ENCODE measurements at places on chromosomes 3 and 15.

DNA sequence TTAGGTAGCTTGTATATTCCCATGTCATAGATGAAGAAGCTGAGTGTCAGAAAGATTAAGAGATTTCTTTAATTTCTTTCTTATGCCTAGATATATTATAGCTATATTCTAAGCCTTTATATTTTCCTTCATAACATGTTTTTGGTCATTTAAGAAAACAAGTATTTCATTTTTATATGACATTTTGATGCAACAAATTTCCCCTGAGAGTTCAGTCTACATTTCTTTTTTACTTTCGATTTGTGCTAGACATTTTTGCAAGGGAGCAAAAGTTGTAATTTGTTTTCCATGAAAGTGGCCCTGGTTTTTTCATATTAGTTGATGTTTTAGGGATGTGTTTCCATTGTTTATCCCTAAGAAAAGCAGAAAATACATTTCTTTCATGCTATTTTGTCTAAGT lies 344.9 kb downstream of the NLGN1 start:
- no peak for DNase-seq

GRCh38 chr3:21618695-21619094 lies 132.3 kb downstream of the ZNF385D start:
- DNase-seq, result no peak

GRCh38 chr3:133441867-133442270 lies 42.0 kb downstream of the BFSP2 start:
- no peak for DNase-seq

GRCh38 chr15:62094388-62094787 lies 27.6 kb downstream of the C2CD4A start:
- no peak for DNase-seq

DNA sequence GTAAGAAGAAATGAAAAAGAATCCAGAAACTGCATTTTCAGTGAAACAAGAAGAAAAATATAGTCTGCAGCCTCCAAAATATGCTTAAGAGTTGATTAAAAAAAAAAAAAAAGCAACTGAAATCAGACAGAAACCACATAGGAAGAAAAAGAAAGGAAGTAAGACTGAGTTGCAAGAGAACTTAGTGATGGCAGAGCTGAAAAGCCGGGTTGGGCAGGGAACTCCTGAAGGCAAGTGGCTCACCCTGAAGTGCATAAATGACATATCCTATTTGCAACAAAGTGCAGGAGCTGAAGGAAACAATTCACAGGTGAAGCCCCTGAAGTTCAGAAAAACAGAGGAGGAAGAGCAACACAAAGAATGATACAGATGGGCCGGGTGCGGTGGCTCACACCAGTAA lies 108.8 kb upstream of the SLC25A36 start:
- DNase-seq, result no peak

- DNase-seq, result no peak
Measured at GRCh38 chr15:24957691-24958090, 2.9 kb downstream of the SNRPN start.

DNA sequence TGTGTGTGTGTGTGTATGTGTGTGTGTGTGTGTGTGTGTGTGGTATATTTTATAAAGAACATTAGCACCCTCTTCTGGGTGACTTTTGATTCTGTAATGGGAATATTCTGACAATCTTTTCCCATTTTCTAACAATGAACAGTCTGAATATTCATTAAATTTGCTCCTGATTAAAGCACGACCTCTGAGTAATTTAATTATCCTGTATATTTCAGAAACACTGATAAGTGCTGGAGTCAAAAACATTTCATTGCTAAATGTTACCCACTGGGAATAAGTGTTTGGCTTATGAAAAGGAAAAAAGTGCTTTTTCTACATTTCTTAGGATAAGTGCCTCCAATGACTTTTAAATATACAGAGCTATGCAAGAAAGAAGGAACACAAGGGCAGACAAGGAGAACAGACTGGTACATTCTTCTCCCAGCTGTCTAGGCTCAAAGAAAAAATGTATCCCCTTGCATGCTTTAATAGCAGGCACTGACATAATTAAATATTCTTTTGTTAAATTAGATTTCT lies 32.3 kb upstream of the SYNPR start:
- DNase-seq, result no peak

DNA sequence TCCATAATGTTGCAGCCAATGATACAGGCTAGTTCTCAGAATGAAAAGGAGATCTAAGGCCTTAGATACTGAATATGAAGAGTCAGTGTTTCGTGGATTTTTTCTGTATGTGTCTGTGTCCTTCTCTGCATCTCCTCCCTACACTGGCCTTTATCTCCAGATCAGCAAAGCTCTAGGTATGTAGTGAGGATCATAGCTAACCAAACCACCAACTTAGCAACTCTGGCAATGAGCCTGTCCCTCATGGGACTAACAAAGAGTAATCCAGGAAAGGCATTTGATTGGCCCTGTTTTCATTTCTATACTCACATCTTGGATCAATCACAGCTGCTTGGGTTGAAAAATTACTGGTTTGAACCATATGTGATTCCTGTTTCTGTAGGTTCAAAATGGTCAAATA lies 18.6 kb upstream of the CNTN3 start:
- DNase-seq, result no peak

DNA sequence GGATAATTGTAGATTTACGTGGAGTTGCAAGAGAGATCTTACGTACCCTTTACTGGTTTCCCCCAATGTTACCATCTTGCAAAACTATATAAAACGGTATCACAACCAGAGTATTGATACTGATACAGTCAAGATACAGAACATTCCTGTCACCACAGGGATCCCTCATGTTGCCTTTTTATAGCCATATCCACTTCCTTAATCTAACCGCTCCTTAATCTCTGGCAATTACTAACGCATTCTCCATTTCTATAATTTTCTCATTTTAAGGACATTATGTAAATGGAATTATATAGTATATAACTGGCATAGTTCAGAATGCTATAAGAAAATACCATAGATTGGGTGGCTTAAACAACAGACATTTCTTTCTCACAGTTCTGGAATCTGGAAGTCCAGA lies 61.1 kb downstream of the SEC22A start:
- DNase-seq, result no peak

GRCh38 chr3:171284308-171285075 lies 175.7 kb downstream of the TNIK start:
- DNase-seq, result no peak

DNA sequence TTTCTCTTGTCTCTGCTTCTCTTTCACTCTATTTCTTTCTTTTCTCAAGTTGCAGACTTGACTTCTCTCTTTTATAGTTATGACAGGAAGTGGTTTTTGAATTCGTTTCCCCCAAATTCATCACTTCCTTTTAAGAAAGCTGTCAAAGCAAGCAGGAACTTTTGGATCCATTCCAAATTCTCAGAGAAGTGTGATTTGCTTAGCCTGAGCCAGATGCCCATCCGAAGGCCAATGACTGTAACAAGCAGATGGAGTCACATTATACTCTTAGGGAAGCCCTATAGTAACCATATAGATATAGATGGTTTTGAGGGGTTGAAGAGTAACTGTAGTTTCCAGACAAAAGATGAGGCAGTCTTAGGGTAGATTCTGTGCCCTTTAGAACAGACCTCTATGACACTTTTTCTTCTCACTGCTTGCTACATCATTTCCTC lies 592.0 kb upstream of the KCNMB2 start:
- no peak for DNase-seq

DNA sequence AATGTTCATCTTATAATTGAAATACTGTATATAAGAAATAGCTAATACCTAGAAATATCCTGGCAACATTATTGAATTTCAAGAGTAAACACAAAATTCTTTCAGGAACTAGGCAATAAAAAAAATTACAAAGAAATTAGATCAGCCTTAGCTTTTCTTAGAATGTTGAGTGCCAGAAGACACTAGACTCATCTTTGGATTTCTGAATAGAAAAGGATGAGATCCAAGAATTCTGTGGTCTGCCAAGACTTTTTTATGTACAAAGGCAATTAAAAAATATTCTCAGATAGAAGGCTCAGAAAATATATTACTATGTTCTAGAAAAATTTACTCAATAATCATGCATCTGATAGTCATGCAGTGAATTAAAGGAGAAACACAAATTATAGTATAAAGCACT lies 294.5 kb upstream of the CDIN1 start:
- no peak for DNase-seq

DNA sequence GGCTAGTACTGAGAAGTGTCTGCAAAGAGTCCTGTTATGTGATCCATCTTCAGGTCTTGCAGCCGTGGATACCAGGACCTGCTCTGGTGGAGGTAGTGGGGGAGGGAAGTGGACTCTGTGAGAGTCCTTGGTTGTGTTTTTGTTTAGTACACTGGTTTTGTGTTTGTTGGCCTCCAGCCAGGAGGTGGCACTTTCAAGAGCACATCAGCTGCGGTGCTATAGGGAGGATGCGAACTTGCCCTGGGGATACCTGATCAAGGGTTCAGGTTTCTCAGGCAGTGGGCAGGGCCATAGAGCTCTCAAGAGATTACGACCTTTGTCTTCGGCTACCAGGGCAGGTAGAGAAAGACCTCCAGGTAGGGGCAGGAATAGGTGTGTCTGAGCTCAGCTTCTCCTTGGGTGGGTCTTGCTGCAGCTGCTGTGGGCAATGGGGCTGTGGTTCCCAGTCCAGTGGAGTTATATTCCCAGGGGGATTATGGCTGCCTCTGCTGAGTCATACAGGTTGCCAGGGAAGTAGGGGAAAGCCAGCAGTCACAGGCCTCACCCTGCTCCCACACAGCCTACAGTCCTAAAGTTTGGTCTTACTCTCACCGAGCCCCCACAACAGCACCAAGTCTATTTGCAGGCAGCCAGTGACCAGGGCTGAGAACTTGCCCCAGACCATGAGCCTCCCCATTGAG lies 132.8 kb upstream of the NPHP3 start:
- no peak for DNase-seq

DNA sequence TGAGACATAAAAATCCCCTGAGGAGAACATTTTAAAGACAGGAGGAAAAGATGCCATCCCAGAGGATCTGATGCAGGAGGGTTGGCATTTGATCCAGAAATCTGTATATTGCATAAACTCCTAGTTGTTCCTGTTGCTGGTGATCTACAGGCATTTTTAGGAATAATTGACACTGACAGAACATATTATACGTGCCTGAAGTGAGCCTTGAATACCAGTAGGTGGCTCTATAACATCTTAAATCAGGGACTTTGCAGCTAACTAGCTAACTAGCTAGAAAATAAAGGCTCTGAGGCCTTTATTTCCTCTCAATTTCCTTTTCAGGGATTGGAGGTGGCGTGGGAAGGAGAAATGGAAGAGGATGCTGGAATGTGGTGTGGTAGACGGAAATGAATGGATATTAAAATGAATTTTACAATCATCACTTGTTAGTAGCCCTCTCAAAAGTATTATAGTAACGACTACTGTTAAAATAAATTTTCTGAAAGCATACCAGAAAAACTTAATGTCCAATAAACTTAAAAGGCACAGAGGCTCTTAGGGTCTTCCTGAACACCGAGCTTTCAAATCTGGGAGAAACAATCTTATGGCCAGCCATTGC lies 73.8 kb upstream of the ZBED2 start:
- DNase-seq, result no peak

- DNase-seq, result no peak
Measured at GRCh38 chr3:107414325-107414964, 37.2 kb downstream of the CCDC54 start.

DNA sequence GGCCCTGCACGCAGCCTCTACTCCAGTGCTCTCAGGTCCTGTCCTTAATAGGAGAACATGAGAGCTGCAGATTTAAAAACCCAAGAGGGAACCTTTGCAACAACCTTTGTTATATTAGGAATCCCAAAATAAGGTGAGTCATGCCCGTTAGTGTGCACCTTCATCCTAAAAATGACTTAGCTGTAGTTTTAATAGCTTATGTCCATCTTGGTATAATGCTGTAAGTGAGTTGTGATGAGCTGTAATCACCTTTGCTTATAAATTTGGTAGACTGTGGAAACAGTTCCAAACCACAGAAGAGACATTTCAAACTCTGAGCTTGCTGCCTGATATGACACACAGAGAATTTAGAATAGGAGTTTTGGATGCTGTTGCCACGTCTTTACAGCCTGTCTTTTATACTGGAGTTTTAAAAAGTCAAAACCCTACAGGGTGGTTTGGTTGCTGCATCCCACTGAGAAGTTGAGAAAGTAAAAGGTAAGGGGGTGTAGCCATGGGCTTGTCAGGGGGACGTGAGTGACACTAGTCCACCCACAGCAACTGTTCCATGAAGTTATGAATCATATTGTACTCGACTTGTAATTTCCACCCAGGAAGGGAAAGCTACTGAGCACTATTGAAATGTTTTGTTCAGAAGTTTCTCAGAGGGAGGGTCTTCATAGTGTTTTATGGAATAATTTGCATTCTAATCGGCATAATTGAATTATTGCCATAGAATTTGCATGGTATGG lies 27.4 kb upstream of the CD47 start:
- DNase-seq, result no peak

DNA sequence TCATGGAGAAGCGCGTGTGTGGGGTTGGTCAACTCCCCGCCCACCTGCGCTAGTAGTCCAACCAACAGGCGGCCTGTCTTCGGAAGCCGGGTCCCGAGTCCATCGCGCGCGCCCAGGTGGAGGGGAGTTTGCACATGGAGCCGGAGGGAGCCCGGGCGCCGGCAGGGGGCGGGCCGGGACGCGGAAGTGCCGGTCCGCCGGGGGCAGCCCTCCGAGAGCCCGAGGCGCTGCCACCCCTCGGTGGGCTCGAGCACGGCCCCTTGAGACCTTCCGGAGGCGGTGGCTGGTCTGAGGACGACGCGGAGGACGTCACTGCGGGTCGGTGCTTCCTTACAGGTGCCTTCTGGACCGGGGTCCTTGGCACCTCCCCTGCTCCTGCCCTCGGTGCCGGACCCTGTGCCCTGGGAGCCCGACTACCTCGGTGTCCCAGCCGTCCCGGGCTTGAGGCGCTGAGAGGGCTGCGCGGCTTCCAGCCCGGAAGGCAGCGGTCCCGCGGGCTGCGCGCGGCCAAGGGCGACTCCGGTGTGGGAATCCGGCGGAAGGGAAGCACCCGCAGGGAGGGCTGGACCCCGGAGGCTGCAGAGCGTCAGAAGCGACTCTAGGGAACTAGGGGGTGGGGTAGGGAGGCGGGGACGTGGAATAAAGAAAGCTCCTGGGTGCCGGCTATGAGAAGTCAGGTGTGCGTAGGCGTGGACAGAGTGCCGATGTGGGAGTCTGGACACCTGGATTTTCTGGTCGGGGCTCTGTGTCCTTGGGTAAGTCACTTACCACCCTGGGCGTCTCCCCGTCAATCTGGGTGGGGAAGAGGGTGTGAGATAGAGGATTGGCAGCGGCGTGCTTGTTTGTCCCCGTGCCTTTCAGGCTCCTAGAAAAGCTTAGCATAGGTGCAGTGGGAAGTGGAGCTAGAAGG lies 212.3 kb downstream of the FGF12 start:
- DNase-seq, result no peak

- DNase-seq, result no peak
Measured at GRCh38 chr3:129002573-129003569, 1.8 kb downstream of the EFCC1 start.

GRCh38 chr3:62923066-62923465 lies 47.9 kb upstream of the CADPS start:
- DNase-seq, result no peak
